Esophagus squamous epithelium (tissue), 5 donors: ENCODE measurements at places on chromosomes 16 and 17.

DNA sequence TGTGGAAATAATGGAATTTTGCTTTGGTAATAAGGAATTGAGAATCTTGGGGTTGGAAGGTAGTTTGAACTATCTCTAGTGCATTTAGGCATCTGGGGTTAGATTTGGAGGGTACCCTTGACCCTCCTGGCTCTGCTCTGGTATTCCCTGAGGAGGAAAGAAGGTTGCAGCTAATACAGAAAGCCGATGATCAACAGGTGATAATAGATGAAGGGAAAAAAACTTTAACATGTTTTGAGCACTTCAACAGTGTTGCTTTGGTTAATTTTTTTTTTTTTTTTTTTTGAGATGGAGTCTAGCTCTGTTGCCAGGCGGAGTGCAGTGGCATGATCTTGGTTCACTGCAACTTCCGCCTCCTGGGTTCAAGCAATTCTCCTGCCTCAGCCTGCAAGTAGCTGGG lies 4.8 kb downstream of the KAT7 start:
- DNase-seq: no peak

GRCh38 chr16:85159179-85159980 lies 47.1 kb upstream of the CIBAR2 start:
- DNase-seq: no peak

GRCh38 chr16:48366165-48367093 lies 18.8 kb downstream of the SIAH1 start:
- DNase-seq: no peak

GRCh38 chr17:45868276-45868675 lies 23.6 kb downstream of the SPPL2C start:
- no peak for DNase-seq

- no peak for DNase-seq
Measured at GRCh38 chr16:84703681-84704080, 3.9 kb downstream of the USP10 start.

GRCh38 chr17:1997289-1997926 lies 27.7 kb downstream of the RTN4RL1 start:
- DNase-seq: no peak

DNA sequence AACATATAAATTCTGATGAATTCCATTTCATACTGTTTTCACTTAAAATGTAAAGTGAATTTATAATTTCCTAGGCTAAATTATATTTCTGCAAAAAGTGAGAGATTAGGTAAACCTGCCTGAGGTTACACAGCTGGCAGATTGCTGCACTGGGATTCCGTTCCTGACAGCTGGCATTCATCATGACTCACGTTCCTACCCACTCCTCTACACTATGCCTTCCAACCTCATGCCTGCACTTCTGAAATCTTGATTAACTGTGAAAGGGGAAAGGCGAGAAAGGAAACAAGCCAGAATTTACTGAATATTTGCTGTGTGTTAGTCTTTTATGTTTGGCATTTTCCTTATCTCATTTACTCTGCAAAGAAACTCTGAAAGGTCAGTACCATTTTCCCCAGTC lies 73.3 kb upstream of the MON1B start:
- no peak for DNase-seq

DNA sequence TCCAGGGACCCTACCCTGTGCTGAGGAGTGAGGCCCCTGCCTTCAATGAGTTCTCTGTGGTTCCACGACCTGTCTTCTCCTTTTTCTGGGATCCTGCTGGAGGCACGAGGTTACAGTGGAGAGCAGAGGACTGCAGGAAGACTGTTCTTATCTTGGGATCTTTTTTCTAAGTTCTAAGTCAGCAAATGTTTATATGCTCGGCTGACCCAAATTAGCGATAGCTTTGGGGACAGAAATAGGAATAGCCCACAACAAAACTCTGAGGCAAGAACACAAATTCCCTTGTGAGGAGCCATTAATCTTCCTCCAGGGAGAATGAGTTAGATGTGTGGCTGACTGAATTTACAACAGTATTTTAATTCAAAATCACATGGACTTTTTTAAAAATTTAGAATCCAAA lies 46.7 kb downstream of the MYOCD start:
- no peak for DNase-seq

DNA sequence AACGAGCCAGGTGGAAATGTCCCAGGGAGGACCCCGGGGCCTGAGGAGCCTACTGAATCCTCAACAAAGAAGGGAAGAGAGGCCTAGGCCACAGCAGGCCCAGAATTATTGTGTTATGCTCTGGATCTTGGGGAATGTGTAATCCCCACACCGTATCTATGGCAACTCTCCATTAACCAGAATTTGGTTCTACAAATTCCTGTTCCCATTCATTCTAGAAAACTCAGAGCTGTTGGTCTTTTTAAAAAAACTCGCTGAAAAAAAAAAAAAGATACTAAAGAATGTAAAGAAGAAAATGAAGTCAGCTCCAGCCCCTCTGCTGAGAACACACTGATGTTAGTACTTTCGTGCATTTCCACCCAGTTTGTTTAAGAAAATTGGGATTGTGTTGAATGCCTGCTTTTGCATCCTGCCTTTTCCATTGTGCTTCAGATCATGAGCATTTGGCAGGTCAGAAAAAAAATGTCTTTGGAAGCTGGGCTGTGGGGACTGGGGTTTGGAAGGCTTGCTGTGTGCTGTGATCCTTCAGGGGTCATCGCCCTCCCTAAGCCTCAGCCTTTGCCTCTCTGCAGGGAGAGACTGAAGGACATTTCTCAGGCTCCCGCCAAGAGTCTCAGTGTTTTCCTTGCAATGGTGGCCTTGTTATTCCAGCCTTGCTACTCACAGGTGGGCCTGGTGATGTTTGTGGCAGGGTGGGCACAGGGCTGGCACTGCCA lies 69.5 kb downstream of the SREBF1 start:
- no peak for DNase-seq

GRCh38 chr17:1649844-1650501 lies at the start of gene RILP:
Gene RILP (minus strand): TSS chr17:1649866. CDS start chr17:1649804, 62 bp downstream.
- DNase-seq: no peak

DNA sequence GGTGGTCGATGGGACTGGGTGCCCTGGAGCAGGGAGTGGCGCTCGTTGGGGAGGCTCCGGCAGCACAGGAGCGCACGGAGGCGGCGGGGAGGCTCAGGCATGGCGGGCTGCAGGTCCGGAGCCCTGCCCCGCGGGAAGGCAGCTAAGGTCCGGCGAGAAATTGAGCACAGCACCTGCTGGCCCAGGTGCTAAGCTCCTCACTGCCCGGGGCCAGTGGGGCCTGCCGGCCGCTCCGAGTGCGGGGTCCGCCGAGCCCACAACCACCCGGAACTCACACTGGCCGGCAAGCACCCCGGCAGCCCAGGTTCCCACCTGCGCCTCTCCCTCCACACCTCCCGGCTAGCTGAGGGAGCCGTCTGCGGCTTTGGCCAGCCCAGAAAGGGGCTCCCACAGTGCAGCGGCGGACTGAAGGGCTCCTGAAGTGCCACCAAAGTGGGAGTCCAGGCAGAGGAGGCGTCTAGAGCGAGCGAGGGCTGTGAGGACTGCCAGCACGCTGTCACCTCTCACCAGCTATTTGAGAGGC lies 88.8 kb upstream of the EEF2KMT start:
- no peak for DNase-seq

- DNase-seq: no peak
Measured at GRCh38 chr17:42657824-42658588, 1.1 kb upstream of the TUBG2 start.

DNA sequence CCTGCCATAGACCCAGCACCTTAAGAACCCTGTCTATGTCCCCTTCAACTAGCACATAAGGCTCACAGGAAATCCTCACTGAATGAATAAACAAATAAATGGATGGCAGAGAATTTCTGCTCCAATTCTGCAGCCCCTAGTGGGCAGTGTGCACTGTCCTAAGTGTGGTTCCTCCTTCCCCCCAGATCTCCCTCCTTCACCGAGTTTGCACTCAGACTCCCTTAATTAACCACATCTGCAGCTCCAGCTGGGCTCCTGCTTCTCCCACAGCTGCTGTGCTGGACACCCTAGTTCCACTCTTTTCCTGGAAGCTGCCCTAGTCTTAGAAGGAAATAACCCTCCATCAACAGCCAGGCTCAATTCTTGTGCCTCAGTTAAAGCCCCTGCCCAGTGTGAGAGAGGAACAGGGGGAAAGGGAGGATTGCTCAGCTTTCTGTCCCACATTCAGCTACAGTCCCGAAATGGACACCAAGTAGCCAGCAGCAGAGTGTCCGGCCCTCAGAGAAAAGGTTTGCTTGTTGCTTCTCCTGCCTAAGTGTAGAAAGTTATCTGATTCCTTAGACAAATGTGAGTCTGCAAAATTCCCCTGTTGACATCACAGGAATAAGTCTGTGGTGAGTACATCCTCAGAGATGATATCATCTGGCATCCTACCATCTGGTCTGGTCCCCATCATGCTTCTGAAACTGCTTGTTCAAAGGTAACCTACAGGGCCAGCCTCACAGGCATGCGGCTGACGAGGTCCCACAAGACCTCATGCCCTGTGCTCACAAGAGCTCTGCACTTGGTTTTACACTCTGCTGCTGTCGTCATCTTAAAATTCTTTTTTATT lies 12.3 kb downstream of the LRRC3C start:
- DNase-seq: no peak

- DNase-seq: no peak
Measured at GRCh38 chr16:53257001-53257400, 177.3 kb upstream of the RBL2 start.

- no peak for DNase-seq
Measured at GRCh38 chr17:5069724-5070123, 8.5 kb upstream of the ZFP3 start.

DNA sequence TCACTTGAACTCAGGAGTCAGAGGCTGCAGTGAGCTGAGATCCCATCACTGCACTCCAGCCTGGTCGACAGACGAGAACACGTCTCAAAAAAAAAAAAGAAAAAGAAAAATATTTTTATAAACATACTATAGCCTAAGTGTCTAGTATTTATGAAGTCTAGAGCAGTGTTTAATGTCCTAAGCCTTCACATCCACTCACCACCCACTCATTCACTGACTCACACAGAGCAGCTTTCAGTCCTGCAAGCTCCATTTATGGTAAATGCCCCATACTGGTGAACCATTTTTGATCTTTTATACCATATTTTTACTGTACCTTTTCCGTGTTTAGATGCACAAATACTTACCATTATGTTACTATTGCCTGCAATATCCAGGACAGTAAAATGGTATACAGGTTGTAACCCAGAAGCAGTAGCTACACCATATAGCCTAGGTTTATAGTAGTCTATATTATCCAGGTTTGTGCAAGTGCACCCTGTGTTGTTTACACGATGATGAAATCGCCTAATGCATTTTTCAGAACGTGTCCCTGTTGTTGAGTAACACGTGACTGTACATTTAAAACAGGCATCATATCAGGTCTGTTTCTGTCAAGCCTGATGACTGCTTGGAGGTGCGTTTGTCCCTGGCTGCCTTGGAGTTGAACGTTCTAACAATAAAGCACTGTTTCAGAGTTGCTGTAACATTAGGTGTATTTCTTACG lies 10.1 kb downstream of the NUDT7 start:
- no peak for DNase-seq

DNA sequence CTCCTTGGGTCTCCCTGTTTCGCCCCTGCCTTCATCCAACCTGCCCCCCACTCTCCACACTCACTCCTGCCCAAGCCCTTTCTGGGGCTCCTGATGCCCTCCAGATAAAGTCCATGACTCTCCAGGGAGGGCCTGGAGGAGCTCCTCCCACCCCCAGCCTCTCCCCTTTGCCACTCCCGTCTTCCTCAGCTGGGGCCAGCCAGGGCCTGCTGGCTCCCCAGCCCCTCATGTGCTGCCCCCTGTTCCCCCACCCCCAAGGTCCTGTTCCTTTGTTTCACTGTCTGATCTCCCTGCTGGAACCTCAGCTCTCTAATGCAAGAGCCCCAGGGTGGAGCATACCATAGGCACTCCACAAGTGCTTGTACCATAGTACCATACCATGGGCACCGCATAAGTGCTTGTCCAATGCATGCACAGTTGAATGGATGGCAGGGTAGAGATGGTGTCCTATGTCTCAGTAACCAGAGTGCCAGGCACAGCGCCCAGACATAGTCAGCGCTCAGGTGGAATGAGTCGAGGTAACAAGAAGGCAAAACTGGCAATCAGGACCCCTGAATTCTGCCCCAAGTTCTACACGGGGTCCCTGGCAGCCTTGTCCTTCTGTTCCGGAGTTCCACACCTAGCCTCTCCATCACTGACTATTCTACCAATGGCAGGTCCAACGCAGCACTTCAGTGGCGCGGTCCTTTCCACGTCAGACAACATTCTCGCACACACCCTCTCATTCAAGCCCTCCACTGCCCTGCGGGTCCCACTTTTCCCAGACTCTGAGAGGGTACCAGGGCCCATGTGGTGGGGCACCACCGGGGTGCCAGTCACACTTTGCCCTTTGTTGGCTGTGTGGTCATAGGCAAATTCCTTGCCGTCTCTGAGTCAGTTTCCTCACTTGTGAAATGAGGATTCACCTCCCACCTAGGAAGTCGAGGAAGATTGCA lies 1.4 kb downstream of the PLCD3 start:
- DNase-seq: no peak

DNA sequence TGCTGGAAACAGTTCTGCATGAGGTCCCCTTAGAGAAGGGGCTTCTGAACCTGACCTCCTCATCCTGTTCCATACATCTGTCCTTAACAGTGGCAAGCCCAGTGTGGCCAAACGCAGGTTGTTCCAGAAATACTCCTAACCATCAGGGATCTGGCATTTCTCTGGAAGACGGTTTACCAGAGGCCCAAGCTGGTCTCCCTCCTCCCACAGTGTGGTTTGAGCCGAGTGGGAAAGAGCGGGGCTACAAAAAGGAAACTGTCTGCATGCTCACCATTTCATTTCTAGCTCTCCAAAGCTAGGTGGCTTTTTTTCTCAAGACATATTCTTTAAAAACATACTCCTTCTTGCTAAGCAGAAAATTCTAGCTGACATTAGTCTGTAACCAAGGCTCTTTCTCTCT lies 6.0 kb downstream of the MXRA7 start:
- no peak for DNase-seq

GRCh38 chr17:49667854-49668253 lies 10.0 kb downstream of the SPOP start:
- DNase-seq: no peak

DNA sequence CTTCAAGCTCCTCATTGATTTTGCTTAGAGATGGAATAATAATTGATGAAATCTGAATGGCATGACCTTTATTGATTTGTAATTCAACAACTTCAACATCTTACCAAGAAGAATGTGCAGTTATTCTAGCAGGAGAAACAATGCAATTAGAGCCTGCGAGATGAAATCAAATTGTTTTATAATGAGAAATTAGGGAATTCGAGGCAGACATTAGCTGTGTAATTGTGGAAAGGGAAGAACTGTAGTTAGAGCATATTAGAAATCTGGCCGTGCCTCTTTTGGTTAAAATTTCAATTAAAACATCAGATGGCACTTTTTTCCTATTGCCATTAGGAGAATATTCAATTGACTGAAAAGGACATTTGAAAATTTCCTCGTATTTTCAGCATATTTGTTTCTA lies 325.8 kb downstream of the WWOX start:
- DNase-seq: no peak

DNA sequence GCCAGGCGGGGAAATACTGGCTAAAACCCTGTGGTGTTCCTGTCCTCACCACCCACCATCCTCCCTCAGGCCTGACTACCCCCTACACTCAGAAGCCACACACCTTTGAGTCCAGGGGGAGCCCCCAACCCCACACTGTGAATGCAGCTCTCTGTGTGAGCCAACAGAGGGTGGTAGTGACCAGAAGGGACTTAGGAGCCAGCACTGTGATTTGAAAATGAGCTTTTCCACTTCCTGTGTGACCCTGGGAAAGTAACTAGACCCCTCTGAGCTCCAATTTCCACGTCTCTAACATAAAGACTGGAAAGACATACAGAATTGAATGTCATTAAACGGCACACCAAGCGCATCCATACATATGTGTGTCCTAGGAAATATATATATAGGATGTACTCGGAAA lies 58.7 kb downstream of the SDK2 start:
- no peak for DNase-seq

GRCh38 chr17:8828517-8828875 lies 29.3 kb upstream of the MFSD6L start:
- no peak for DNase-seq
